ENCODE measurements at places on chromosomes 1 and 21.

DNA sequence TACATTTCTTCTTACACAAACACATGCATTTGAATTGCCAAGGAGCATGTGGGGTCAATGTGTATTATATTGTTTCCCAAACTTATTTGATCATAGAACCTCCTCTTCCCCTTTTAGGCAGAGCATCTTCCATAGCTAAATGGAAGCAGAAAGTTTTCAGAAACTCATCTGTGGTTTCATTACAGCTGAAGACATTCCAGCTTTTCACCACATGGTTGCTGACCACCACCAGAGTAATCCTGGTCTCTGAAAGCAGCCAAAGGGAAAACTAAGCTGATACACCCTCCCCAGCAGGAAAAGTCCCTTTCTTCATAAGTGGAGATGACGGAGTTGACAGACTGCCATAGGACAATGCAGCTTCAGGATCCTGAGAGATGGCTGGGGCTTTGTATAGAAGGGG is 30.2 kb upstream of the OTUD3 start:
- no peak for DNase-seq

DNA sequence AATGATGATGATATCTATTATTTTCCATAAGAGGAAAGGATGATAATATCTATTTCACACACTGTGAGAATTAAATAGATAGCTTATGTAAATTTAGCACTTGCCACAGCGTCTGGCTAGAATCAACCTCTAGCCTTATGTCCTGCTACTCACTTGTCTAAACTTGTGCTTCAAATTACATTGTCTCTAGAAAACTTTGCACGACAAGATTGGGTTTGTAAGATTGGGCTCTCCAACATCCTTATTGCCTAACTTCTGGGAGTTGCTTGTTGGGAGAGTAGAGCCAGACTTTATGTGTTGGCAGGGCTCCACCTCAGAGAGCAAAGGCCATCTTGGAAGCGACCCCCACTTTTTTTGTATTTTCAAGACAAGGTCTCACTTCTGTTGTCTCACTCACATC is 50.0 kb upstream of the POGK start:
- no peak for DNase-seq

DNA sequence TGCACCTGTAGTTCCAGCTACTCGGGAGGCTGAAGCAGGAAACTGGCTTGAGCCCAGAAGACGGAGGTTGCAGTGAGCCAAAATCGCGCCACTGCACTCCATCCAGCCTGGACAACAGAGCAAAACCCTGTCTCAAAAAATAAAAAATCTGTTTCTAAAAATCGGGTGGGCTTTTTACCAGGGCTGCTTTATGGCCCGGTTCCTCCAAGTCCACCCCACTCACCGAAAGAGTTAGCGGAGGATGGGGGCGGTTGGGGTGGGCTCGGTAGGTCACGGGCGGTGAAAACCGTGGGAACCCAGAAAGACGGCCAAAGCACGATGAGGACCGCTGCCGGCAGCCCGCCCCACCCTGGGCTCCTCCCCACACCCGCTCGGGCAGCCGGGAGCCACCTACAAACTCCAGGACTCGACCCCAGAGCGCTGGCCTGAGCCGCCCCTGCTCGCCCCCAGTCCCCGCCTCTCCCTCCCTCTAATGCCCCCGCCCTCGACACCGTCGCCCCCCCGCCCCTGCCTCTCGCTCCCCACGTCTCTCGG is 846 bp upstream of the PER3 start:
- DNase-seq, result no peak

DNA sequence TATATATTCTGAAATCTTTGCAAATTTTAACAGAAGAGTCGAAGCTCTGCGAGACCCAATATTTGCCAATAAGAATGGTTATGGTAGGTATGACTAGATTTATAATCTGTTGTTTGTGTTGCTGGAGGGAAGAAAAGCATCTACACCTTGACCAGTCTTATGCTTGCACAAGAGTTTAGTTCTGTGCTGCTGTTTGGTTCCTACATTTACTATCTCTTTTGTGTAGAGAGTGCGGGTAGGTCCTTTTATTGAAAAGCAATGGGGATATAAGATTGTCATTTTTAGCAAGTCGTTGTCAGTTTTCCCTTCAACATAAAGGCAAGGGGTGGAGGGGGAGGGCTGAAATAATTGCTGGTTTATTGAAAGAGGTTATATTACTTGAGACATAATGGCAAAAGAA is 396 bp downstream of the ELAVL4 start:
- DNase-seq, result no peak

GRCh38 chr1:231768416-231768815 is 141.8 kb downstream of the DISC1 start:
- no peak for DNase-seq

GRCh38 chr1:226548256-226549093 is at the start of gene STUM:
Gene STUM (plus strand): TSS chr1:226548764. CDS start chr1:226548905, 141 bp downstream.
- no peak for DNase-seq

DNA sequence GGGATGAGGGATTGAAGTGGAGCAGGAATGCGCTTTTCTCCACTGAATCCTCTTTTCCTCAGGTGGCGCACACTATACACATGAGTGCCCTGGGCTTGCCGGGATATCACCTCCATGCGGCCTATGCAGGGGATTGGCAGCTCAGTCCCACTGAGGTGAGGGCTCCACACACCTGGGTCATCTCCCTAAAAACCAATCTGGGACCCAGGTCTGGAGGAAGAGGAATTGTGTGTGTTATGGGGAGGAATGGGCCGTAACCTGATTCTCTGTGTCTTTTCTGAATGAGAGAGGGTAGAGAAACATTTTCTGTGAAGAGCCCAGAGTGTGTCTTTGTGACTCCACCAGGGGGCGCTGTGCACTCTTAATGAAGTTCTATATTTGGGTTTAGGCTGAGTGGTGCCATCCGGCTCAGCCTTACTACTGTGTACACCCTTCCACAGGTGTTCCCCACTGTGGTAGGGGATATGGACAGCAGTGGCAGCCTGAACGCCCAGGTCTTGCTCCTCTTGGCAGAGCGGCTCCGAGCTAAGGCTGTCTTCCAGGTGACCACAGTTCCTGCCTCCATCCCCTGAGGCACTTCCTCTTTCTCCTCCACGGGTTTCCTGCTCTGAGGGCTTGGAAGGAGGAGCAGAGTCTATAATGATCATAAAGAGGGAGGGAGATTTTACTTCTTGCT is 1.5 kb downstream of the TOMM40L start:
- peak; percentile 69 for DNase-seq

DNA sequence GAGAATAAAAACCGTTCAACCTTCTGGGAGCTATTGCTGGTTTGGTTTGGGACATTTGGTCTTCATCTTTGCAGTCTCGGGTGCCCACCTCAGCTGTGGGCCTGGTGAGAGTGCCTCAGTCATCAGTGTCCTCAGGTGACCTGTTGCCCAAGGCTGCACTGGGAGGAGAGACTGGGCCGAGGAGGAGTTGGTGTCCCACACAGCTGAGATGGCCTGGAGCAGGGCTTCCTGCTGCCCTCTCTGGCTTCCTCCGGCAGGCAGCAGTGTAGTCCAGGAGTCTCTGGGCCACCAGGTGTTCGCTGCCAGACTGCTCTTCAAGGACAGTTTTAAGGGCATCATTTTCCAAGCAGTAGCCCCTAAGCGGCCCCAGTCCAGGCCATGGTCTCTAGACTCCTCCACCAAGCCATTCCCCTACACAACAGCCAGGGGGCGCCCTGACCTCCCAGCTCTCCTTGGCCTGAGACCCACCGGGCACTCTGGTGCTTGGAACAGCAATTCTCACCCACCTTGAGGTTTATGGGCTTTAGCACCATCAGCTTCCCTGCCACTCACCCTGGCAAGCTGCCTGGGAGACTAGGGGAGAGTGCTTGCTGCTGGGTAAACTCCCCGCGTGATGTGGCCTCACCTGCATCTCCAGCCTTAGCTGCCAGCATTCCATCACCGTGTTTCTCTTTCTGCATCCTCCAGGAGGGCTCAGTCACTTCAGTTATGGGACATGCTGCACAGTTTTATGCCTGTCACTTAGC is 9.1 kb upstream of the SYTL1 start:
- no peak for DNase-seq

DNA sequence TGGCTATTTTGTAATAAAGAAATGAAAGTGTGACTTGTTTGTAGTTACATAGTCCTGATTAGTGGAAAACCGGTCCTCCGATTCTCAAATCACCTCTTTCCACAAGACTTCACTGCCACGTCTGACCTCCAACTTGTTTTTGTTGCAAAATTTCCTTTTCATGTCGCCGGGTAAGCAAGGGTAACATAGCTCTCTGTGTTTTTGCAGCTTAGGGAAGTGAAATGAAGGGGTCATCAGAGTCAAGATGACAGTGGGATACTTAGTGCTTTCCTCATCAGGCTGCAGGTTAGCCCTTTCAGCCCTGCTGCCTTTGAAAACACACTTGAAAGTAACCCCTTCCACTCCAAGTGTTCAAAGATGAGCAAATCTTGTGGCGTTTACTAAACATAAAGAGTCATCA is 217.9 kb downstream of the USP25 start:
- DNase-seq, result no peak

- no peak for DNase-seq
Observed at GRCh38 chr1:205301842-205302588, 19.5 kb downstream of the NUAK2 start.

DNA sequence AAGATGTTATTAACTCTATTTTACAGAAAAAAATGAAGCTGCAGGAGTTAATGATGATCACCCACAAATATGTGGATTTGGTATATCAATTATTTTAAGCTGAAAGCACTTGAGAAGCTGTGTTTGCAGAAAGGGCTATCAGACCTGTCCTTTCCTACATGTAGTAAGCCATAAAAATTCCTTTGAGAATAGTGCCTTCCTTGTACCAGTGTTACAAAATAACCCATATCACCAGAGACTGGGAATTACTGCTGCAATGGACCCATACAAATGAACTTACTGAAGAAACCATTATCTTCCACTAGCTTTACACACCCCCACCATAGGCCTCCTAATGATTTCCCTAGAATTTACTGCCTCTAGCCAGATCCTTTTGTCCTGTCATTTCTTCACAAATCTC is 99.2 kb upstream of the ZRANB2 start:
- DNase-seq, result no peak

DNA sequence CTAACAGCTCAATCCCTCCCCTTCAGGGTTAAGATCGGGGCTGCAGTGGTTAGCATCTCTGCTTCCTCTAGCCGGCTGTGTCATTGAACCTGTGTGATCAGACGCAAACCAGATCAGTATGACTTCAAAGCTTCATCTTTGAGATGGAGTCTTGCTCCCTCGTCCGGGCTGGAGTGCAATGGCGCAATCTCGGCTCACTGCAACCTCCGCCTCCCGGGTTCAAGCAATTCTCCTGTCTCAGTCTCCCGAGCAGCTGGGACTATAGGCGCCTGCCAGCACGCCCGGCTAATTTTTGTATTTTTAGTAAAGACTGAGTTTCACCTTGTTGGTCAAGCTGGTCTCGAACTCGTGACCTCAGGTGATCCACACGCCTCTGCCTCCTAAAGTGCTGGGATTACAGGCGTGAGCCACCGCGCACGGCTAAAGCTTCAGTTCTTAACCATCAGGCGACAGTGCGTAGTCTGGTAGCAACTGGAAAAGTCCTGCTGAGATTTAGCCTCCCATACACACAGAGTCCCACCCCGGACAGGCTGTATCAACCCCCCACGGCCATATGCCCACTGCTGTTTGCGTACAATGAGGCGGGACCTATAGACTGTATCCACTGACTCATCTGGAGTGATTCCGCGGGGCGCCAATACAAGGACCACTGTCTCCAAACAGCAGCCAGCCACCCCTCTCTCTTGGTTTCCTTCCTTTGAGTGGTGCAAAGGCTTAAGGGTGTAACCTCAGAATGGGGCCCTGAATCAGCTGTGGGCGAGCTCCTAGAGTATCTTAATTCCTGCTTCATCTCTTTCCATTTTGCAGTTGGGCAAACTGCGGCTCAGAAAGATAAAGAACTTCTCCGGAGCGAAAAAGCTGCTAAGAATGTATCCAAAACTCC is 23.3 kb downstream of the CELA3A start:
- no peak for DNase-seq

DNA sequence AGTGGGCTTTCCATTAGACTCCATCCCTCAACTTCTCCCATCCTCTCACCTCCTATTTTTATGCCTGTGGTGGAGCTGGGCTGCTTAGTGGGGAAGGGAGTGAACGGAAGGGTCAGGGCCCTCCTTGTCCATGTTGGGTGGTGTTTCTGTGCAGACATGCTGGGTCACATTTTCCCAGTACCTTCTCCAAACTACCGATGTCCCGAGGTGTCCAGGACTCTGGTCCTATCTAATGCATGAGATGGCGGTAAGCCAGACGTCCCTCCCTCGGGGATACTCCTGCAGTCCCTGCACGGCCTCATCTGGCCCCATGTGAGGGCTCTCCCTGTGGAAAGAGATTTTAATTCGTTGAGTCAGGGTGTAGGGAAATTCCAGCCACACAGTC is 61.0 kb downstream of the OBSCN start:
- no peak for DNase-seq

DNA sequence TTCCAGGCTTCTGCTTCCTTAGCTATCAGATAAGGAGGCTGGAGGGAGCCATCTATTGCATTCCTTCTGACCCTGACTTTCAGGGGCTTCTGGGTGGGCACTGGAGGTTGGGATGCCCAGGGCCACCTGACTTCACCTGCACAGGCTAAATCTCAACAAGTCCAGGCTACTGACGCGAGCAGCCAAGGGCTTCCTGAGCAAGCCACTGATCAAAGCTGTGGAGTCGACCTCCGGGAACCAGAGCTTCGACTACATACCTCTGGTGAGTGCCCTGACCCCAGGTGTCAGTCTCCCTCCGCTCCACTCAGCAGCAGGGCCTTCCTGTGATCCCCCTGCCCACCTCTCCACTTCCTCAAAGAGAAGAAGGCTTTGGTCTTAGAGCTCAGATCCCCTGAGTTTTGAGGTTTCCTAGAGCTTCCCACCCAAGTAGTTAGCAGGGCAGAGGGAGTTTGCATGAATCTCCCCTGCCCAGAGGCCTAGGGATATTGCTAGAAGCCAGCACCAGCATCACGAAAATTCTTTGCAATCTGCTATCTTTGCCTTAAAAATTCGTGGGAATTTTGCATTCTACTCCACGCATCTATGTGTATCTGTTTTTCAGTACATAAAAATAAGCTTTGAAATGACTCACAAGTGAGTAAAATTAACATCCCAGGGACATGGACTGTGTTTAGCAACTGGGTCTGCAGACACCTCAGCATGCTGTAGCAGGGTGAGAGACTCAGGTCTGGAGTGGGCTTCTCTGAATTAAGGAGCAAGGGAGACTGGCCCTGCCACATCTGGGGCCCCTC is 61.4 kb downstream of the VWA5B1 start:
- no peak for DNase-seq

DNA sequence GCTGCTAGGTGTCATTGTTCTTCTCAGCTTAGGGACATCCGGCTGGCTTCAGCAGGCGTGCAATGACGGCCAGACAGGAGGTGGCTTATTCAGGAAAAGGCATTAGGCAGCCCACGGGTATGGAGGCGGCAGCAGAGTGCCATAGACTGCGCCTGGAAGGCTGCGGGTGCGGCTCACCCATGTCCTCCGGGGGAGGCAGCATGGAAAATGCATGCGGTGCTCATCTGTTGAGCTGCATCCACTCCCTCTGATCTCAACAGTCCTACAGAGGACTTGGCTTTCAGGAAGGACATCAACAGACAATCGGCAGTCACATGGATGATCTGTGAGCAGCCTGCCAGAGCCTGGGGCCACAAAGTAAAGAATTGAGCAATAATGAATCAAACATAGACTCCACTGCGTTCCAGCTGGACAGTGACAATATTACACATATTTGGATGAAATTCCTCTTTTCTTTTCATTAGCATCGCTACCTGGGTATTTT is 42.9 kb downstream of the UMODL1 start:
- DNase-seq, result no peak
